WTC11 (cell line): ENCODE measurements at places on chromosomes 2 and 18. TPM values are rescaled to one million over a fixed set of nuclear protein-coding genes. Genes with fewer than 3 reads are reported as not detected.
A peak's percentile ranks its signal among the peaks of the same experiment; 100 is the strongest.

DNA sequence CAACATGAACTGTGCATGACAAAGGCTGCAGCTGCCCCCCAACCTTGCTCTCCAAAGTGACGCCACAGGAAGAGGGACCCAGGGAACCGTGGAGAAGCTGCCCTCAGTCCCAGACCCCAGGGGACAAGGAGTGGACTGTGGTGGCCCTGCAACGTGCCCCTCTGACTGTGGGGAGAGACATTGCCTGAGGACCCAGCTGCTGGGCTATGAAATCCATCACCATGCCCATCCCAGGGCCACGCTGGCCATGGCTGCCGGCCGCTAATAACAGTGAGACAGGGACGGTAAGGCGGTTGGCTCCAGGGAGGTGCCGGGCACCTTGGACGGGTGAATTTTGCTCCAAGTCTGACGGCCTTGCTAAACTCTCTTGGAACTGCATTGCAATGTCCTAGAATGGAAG lies 211.3 kb upstream of the HDAC4 start:
- no peak for DNase-seq

- DNase-seq = no peak
These were observed 114.9 kb upstream of the OSR1 start for GRCh38 chr2:19473350-19473749.

- no peak for DNase-seq
These were observed 168.5 kb upstream of the RND3 start for GRCh38 chr2:150656002-150656401.

GRCh38 chr18:3297025-3297984 lies 35.4 kb downstream of the MYL12B start:
- peak; percentile 97 for DNase-seq

DNA sequence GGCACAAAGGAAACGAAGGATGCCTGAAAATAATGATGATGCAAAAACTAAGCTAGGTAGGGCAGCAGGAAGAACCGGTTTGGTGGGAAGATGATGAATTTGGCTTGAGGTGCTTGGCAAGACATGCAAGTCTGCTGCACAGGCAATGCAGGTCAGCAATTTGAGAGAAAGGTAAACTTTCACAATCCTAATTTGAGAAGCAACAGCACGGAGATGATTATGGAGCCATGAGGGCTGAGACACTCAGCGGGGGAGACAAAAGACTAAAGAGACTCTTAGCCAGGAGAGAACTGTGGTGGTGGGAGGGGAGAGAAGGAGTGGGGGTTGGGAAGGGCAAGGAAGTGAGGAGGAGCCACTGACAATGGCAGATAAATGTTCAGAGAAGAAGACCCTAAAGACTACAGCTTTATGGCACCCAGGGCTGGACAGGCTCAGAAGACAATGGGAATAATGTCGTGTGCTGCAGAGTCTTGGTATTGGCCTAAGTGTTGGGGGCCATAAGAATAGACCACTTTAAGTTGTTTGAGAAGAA lies 19.4 kb upstream of the RNF149 start:
- no peak for DNase-seq

DNA sequence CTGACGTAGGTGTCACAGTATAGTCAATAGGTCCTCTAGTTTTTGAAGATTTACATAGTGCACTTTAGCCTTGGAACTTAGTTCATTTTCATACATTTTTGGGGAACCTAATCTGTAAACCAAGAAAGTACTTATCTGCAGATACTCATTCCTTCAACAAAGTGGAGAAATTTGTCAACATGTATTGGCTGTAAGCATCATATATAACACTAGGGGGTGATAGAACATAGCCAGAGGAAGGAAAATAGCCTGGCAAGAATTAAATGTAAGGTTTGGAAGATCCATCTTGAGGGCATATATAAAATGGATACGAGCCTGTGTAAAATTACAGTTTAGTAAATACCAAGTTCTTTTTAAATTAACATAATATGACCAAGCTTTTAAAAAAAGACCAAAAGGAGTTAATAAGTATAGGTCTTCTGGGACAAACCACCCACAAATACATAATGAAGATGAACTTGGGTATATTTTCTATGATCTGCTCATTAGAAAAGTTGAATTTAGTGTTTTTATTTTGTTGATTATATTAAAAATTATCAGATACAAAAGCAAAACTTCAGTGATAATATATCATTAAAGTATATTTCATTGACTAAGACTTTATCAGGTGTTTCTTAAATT lies 18.2 kb downstream of the RPL37A start:
- no peak for DNase-seq

GRCh38 chr2:240789501-240790369 lies 30.3 kb downstream of the KIF1A start:
- no peak for DNase-seq

The MAP3K19 gene
- total RNA-seq = not detected in 3 replicates

The L3MBTL4 gene
- 1.3 to 1.8 TPM (median 1.4 TPM) in 3 replicates for total RNA-seq

The ASB1 gene
- 36.2 to 43.9 TPM (median 39.1 TPM) in 3 replicates for total RNA-seq

The TPO gene
- not detected in 3 replicates for total RNA-seq

The SSB gene
- total RNA-seq = 201 to 235 TPM (median 202 TPM) in 3 replicates
